ENCODE measurements at places on chromosomes 3 and 15. TPM values are rescaled to one million over a fixed set of nuclear protein-coding genes. Genes with fewer than 3 reads are reported as not detected.

Gene CNTN3
- total RNA-seq, result 1.6 TPM

Gene CLEC3B
- total RNA-seq, result 10.6 TPM

Gene ISLR
- total RNA-seq, result 1.7 TPM

Gene HTR3E
- not detected for total RNA-seq

Gene GHSR
- total RNA-seq, result not detected

Gene STARD5
- total RNA-seq, result 2.9 TPM

Gene CLCN2
- total RNA-seq, result 5.3 TPM

Gene CYP1A2
- total RNA-seq, result not detected

Gene RCN2
- total RNA-seq, result 16.4 TPM

DNA sequence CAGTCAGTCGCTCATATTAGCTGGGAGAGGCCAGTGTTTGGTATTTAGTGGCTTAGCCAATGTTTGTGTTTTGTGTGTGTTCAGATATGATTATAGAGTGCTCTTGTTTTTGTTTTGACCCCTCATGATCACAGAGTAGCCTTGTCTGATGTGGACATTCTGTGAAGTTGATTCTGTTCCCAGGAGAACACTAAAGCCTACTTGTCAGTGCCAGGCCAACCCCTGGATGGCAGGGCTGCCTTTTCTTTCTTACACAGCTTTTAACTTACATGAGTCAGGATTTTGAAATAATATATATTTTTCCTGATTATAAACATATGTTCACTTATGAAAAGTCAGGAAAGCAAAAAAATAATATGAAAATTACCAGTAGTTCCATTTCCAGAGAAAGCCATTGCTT, 11.9 kb downstream of the CFAP161 start:
- DNase-seq, result no peak

DNA sequence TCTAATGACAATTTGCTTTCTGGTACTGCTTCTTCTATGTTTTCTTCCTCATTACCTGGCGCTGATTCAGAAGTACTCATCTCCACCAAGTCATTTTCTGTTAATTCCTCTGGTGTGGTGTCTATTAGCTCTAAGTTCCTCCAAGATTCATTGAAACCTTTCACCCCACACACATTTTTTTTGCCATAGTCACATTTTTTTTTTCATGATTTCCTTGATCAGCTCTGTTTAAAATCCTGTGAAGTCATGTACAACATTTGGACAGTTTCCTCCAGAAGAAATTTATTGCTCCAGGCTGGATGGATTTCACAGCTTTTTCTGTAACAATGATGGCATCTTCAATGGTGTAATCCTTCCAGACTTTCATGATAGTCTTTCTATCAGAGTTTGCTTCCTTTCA, 243.2 kb upstream of the VEPH1 start:
- DNase-seq, result no peak

DNA sequence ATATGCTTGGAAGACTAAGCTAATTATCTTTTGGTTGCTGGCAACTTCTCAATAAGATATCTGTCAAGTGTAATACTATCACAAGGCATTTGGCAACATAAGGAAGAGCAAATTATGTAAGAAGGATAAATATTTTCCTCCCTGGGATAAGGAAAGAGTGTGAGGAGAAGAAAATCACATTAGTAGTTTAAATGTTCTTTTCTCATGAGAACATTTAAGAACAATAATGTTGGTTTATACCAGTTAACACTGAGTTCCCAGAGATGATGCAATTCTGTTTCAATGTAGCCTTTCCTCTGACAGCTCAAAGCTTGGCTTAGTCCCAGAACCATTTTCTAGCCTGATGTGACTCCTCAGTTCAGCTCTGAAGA, 66.1 kb upstream of the NPHP3 start:
- DNase-seq, result peak; percentile 10

DNA sequence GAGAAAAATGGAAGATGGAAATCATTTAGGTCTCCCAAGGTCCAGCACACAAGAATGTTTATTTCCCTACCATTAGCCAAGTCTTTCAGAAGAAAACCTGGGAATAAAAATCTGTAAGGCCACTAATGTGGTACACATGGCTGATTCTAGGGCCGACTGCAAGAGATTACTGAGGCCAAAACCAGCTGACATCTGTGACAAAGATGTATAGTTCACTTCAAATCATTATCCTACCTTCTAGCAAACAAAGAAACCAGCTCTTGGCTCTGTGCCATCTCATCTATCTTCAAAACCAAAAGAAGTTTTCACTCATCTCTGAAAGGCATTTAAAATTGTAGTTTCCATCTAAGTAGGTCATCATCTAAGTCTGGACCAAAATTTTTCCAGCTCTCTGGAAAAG, 43.9 kb downstream of the ERC2 start:
- DNase-seq, result no peak

DNA sequence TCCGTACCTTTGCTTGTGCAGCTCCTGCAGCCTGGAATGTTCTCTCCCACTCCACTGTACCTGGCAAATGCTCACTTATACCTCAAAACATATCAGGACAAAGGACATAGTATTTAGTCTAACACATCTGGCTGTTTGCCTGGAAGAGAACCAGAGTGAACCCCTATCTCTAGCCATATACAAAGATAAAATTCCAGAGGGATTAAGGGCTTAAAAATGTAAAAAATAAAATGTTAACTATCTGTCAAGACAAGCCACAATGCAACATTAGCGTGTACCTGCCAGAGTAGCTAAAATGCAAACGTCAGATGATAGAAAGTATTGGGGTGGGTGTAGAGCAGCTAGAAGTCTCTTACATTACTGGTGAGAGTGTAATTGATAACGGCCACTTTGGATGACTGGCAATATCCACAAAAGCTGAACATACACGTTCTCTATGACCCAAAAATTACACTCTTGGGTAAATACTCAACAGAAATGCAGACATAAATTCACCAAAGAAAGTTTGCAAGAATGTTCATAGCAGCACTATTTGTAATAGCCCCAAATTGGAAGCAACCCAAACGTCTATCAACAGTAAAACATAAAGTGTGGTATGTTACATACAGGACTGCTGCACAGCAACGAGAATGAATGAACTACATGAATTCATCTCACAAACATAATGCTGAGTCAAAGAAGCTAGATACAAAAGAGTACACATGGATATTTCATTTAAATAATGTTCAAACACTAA, 18.2 kb upstream of the ADPGK start:
- DNase-seq, result no peak

DNA sequence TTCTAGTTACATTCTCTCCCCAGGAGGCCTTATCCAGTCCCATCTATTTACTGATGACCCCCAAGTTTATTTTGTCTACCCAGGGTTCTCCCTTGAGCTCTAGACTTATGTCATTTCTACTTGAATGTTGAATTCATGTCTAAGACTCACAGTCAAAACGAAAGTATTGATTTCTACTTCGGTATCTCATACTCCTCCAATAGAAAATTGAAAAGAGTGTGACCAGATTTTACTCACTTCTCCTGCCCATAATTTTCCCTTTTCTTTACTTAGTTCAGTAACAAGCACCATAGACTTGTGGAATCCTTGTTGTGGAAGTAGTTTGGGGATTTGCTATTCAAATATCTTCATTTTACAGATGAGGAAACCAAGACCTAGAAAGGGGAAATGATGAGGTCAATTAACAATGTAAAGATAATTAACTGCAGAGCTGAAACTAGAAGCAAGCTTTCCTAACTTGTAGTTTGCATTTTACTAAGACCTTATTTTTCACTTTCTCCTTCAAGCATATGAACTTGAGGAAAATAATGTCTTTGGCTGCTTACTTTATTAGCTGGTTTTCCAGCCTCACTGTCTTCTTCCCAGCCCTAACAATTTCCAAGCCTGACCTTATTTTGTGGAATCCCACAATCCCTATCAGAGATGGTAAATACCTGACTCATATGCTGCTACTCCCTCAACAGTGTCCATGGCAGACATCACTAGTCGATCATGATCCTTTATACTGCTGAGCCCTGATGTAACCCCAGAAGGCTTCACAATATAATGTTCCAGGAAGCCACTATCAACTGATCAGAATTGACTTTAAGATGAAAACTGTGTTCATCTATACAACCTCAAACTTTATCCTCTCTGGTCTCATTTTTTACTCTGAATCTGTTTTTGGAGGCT, 123.9 kb upstream of the AGBL1 start:
- no peak for DNase-seq

DNA sequence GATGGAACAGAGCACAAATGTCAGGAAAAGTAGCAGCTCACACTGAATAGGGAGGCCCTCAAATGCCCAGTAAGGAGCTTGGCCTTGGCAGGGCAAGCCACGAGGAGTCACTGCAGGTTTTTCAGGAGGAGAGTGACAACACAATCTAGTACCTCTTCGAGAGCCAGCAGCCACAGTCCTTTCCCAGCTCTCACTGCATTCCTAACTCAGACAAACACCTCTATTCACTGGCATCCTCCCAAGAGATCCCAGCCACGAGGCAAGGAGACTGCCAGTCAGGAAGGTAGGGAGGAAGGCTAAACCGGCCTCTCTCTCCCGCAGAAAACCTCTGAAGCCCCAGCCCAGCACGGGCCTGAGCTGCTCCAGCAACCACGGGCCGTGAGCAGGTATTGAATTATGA, 146.0 kb upstream of the SMAD3 start:
- DNase-seq, result no peak

DNA sequence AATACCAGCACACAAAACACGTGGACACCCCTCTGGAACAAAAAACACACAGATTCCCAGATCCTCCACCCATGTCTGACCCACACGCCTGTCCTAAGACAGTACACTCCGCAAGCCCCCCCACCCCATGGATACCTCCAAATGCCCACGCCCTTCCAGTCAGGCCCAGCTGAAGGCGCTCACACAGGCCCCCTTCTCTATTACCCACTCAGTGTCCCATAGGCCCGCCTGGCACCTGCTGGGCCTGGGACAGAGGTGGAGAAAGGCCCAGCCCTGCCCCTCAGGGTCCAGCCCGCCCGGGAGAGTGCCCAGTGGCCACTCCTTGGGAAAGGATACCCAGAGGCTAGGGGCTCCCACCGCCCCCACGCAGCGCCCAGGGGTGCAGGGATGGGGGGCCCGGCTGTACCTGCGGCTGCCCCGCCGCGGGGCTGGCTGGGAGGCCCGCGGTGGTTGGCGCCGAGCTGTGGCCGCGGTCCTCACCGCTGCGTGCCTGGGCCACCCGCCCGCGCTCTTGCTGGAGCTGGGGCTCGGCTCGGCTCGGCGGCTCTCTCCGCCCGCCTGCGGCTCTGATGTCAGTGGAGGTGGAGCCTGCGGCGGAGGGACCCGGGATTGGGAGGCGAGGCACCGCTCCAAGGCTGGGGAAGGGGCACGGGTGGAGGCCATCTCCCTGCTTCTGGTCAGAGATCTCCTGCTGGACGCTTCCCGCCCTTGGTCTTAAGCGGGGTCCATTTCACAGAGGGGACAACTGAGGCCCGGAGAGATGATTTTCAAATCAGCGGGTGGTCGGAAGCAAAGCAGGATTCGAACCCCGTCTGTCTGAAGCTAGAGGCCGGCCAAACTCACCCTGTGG, at the start of gene CAMK1:
CAMK1 (minus strand) TSS at position 522 of the 850 bp plus-strand sequence. CDS start 2,198 bp downstream, outside the sequence.
- DNase-seq, result peak; percentile 75

- no peak for DNase-seq
Observed at GRCh38 chr15:66847565-66847991, 145.5 kb downstream of the SMAD6 start.

DNA sequence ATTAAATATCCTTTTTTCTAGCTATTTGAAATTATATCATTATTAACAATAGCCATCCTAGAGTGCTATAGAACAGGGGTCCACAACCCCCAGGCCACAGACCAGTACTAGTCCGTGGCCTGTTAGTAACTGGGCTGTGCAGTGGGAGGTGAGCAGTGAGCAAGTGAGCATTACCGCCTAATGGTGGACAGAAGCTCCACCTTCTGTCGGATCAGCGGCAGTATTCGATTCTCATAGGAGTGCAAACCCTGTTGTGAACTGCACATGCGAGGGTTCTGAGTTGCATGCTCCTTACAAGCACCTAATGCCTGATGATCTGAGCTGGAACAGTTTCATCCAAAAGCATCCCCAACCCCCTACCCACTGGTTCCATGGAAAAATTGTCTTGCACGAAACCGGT, 11.7 kb downstream of the CLDN16 start:
- no peak for DNase-seq

DNA sequence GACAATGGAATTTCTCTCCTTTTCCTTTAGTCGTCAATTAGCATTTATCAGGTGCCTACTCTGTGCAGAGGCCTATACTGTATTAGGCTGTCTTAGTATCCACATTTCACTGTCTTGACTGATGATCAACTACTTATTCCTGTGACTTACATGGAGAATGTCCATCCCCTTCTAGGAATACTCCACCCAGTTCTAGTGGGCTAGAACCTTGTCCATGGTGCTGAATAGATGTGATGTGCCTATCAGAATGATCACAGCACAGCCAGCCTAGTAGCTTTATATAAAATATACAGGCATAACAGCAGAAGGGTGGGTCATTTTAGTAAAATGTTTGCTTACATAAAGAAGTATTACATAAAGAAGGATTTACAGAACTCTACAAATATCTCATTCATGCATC, 621.4 kb downstream of the PDCD6IP start:
- DNase-seq, result no peak

DNA sequence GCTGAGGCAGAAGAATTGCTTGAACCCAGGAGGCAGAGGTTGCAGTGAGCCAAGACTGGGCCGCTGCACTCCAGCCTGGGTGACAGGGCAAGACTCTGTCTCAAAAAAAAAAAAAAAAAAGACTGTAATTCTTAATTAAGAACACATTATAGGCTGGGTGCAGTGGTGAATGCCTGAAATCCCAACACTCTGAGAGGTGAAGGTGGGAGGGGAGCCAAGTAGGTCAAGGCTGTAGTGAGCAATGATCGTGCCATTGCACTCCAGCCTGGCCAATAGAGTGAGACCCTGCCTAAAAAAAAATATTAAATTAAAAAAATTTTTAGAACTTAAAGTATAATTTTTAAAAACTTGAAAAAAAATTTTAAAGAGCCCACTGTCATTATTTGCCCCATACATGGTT, 13.4 kb upstream of the ARPIN start:
- peak; percentile 58 for DNase-seq

- no peak for DNase-seq
Observed at GRCh38 chr15:84736375-84736774, 12.0 kb upstream of the ZNF592 start.

GRCh38 chr3:10370429-10370828, 49.5 kb upstream of the SEC13 start:
- DNase-seq, result peak; percentile 21

- no peak for DNase-seq
Observed at GRCh38 chr3:117084739-117085270, 375.2 kb downstream of the TUSC7 start.

- no peak for DNase-seq
Observed at GRCh38 chr3:109618766-109619378, 281.5 kb upstream of the DPPA4 start.

GRCh38 chr3:131735116-131735515, 232.3 kb upstream of the MRPL3 start:
- DNase-seq, result no peak

DNA sequence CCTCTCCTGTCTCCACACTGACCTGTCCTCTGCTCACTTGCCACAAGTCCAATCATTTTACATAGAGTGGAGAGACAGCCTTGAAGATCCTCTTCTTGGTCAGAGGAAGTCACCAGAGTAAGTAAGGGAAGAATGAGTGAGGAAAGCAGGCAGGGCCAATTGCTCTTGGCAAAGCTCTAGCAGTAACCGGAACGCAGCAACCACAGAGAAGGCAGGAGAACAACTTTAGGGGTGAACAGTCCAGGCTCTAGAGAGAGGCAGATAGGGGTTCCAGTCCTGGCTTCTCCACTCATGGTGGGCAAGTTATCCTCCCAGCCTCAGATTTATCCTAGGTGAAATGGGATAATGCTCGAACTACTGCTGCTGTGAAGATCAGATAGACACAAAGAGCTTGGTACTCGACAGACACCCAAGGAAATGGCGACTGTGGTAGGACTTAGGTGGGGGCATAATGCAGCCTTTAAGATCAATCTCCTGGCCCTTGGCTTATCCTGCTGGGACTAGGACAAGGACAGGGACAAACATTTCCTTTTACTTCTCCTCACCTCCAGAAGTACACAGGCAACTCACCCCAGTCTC, 1.2 kb upstream of the ADAMTSL3 start:
- DNase-seq, result no peak

Data from pancreas (tissue), 10 donors.